SK-N-MC (cell line): ENCODE measurements at places on chromosomes 7 and 10.

DNA sequence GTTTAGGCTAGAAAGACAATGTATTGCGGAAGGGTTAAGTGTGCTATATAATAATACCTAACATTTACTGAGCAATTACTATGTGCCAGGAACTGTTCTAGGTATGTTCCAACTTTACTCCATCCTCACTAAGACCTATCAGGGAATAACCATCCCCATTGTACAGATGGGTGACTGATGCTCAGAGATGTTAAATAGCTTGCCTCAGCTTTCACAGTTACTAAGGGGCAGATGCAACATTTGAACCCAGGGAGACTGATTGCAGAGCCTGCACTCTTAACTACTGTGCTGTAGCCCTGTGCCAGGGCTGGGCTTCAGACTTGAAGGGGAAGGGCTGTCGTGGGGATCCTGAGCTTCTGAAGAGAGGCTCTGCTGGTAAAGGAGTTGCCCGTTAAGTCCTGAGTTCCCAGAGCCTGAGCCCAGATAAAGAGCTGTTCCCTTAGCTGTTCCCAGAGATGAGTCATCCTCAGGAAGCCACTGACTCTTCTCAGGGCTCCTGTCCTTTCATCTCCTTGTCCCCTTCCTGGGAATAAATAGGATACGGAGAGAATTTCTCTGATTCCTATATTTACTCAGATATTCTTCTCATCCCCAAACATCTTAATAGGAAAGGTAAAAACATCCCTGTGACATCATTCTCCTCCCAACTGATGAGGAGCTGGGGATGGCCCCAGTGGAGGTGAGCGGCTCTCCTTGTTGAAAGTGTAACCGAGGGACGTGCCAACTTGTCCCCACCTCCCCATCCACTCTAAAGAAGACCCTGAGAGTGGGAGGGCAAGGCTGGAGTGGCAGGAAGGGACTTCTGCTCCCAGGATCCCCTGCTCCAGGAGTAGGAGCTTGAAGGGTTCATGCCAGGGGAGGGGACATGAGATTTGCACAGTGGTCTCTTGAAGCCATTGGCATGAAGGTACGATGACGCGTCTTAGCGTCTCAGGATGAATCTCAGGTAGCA, 28.0 kb upstream of the HABP2 start:
- no peak for DNase-seq

DNA sequence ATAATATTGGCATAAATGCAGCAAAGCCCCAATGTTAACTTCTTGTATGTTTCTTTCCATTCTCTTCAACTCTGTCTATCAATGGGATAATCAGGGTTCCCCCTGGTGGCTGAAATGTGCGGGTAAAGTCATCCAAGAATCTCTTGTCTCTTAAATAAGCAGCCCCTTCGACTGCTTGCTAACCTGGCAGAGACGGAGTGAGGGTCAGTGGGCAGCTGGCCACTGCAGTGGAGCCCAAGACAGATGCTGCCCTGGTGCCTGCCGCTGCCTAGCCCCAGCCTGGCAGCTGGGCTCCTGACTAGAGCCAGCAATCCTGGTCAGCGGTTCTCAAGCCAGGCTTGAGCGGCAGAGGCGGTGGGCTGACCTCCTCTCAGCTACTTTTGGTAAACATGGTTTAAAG, 248.9 kb downstream of the COBL start:
- peak; percentile 45 for DNase-seq

DNA sequence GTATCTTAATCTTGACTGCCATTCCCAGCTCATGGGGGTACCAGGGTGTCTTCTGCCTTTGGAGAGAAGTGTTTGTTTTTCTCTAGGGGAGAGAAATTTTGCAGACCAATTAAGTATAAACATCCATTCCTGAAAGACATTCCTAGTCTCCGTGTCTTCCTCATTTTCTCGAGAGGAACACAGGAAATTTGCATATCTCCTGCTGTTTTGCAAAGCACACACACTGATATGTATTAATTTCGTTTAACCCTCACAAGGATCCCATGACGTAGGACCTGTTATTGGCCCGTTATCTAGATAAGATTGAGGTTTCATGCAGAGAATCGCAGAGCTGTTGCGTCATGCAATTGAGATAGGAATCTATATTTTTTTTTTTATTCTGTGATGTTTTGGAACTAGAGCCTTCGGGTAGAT, 944 bp downstream of the RHBDD2 start:
- peak; percentile 73 for DNase-seq

- DNase-seq, result no peak
These were observed 361.8 kb upstream of the ZMIZ1 start for GRCh38 chr10:78706726-78707540.

GRCh38 chr10:97136756-97137155, 49.0 kb downstream of the SLIT1 start:
- DNase-seq, result no peak

- DNase-seq, result no peak
These were observed 8.5 kb upstream of the MRPS33 start for GRCh38 chr7:141023295-141023694.

DNA sequence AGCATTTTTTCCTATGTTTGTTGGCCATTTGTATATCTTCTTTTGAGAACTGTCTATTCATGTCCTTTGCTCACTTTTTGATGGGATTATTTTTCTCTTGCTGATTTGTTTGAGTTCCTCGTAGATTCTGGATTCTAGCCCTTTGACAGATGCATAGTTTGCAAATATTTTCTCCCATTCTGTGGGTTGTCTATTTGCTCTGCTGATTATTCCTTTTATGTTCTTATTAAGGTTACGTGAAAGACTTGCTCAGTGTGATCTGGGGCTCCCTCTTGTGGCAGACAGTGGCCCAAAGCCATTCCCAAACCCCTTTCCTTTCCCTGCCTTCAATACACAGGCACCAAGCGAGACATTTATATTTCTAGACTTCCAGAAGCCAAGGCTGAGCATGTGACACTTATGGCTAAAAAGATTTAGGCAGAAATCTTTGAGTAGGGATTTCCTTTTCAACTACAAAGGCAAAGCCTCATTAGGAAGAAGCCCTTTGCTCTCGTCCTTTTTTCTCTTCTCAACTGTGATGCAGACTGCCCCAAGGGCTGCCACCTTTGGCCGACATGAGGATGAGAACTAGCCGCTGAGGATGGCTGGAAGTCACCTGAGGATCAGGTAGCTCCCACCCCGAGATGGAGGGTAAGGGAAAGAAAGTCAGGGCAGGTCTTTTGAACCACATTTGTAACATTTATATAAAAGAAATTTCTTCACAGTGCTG, 23.6 kb downstream of the ST8SIA6 start:
- no peak for DNase-seq

- DNase-seq, result no peak
These were observed 66.9 kb downstream of the AMZ1 start for GRCh38 chr7:2754912-2755311.
